Spinal cord (tissue), 10 donors: ENCODE measurements at places on chromosomes 7 and 10. TPM values are rescaled to one million over a fixed set of nuclear protein-coding genes. Genes with fewer than 3 reads are reported as not detected.

The LIPF gene
- total RNA-seq, result not detected

The MYO1G gene
- total RNA-seq, result 0.55 TPM

The TEX36 gene
- total RNA-seq, result 0.77 TPM

DNA sequence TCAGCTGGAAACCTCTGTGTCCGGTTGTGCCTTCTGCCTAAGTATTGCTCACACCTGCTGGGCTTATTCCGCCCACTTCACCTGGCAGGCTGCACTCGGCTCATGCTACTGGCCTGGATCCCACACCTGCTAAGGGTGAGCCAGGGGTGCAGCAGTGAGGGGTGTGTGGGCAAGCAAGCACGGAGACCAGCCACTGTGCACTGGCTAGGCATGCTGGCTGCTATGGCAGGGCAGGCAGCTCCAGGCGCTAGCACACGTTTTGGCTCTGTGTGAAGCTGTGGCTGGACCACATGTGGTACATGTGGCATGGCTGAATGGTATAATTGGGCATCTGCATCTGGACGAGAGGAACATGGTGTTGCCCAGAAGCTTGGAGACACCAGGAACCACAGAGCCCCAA lies 940.7 kb downstream of the NRG3 start:
- H3K27me3 ChIP-seq, result no peaks in the 10 kb centered on the region
- H3K36me3 ChIP-seq, result no peaks in the 10 kb centered on the region
- no peak overlapping the region for H3K4me3 ChIP-seq
- no peak for DNase-seq

GRCh38 chr7:126690848-126691751 lies 561.6 kb downstream of the GRM8 start:
- DNase-seq, result no peak
- no peaks in the 10 kb centered on the region for H3K4me1 ChIP-seq
- no peak overlapping the region for H3K27ac ChIP-seq
- no peak overlapping the region for H3K4me3 ChIP-seq
- H3K36me3 ChIP-seq, result peaks cover 4% of the 10 kb centered on the region

DNA sequence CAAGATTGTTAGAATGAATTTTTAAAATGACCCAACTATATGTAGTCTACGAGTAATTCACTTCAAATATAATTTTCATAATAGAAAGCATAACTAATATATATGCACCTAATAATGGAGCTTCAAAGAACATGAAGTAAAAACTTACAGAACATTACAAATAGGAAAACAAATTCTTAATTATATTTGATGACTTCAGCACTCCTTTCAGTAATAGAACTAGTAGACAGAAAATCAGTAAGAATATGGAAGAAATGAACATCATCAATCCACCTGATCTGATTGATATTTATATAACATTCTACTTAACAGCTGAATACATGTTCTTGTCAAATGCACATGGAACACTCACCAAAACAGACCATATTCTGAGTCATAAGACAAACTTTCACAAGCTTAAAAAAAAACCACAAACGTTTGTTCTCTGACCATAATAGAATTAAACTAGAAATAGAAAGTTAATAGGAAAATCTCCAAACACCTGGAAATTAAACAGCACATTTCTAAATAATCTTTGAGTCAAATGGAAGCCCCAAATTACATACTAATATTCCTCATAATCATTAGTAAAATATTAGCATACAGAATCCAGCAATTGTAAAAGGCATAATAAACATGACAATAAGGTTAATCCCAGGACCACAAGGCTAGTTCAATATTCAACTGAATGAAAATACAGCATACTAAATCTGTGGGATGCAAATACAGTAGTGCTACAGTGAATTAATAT lies 48.0 kb downstream of the BRAF start:
- no peak for DNase-seq
- H3K36me3 ChIP-seq, result no peaks in the 10 kb centered on the region
- no peak overlapping the region for H3K27ac ChIP-seq
- no peaks in the 10 kb centered on the region for H3K4me1 ChIP-seq
- H3K27me3 ChIP-seq, result no peaks in the 10 kb centered on the region

- no peaks in the 10 kb centered on the region for H3K36me3 ChIP-seq
- no peak overlapping the region for H3K27ac ChIP-seq
- no peaks in the 10 kb centered on the region for H3K4me1 ChIP-seq
- no peak for DNase-seq
These were observed 100.5 kb downstream of the ADRA2A start for GRCh38 chr10:111177379-111177778.

GRCh38 chr7:45146531-45147379 lies 10.8 kb upstream of the RAMP3 start:
- H3K36me3 ChIP-seq, result no peaks in the 10 kb centered on the region
- no peaks in the 10 kb centered on the region for H3K4me1 ChIP-seq
- DNase-seq, result no peak
- peaks cover 4% of the 10 kb centered on the region for H3K27me3 ChIP-seq
- H3K4me3 ChIP-seq, result no peak overlapping the region

DNA sequence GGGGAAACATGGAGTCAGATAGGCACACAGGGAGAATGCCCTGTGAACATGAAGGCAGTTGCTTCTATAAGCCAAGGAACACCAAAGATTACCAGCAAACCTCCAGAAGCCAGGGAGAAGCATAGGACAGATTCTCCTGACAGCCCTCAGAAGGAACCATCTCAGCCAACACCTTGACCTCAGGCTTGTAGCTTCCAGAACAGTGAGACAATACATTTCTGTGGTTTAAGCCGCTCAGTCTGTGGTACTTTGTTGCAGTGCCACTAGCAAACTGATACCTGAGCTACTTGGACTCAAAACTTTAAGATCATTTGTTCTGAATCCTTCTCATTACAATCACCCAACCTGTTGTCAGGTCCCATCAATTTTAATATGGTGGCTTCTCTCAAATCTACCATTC lies 31.2 kb downstream of the ABLIM1 start:
- no peak overlapping the region for H3K27ac ChIP-seq
- H3K27me3 ChIP-seq, result peaks cover 3% of the 10 kb centered on the region
- no peak overlapping the region for H3K4me3 ChIP-seq
- H3K36me3 ChIP-seq, result no peaks in the 10 kb centered on the region

- H3K27ac ChIP-seq, result no peak overlapping the region
- peaks cover 17% of the 10 kb centered on the region for H3K4me1 ChIP-seq
- no peaks in the 10 kb centered on the region for H3K27me3 ChIP-seq
- DNase-seq, result no peak
These were observed 115.2 kb downstream of the HIP1 start for GRCh38 chr7:75623390-75624133.

- peak overlapping the region; percentile 90 for H3K4me3 ChIP-seq
- peak overlapping the region; percentile 75 for H3K27ac ChIP-seq
- peaks cover 3% of the 10 kb centered on the region for H3K4me1 ChIP-seq
These were observed 718 bp upstream of the UMAD1 start for GRCh38 chr7:7639847-7640220.

- no peak for DNase-seq
- H3K4me3 ChIP-seq, result peak overlapping the region; percentile 88
- H3K36me3 ChIP-seq, result no peaks in the 10 kb centered on the region
- peaks cover 55% of the 10 kb centered on the region for H3K4me1 ChIP-seq
These were observed 584 bp upstream of the ZMIZ1 start for GRCh38 chr10:79068203-79068561.

- H3K4me1 ChIP-seq, result peaks cover 9% of the 10 kb centered on the region
- H3K27ac ChIP-seq, result no peak overlapping the region
- no peak overlapping the region for H3K4me3 ChIP-seq
- DNase-seq, result no peak
These were observed 26.4 kb upstream of the KCNMA1 start for GRCh38 chr10:77664008-77664407.

- H3K4me1 ChIP-seq, result no peaks in the 10 kb centered on the region
- H3K27ac ChIP-seq, result no peak overlapping the region
- H3K4me3 ChIP-seq, result no peak overlapping the region
- no peak for DNase-seq
- no peaks in the 10 kb centered on the region for H3K27me3 ChIP-seq
These were observed 52.7 kb downstream of the VWDE start for GRCh38 chr7:12350971-12351370.

- no peak overlapping the region for H3K4me3 ChIP-seq
- no peak overlapping the region for H3K27ac ChIP-seq
- H3K4me1 ChIP-seq, result no peaks in the 10 kb centered on the region
These were observed 75.0 kb downstream of the WDR37 start for GRCh38 chr10:1130995-1131790.

GRCh38 chr10:21519941-21520436 lies 5.5 kb downstream of the SKIDA1 start:
- no peak for DNase-seq
- peaks cover 7% of the 10 kb centered on the region for H3K4me1 ChIP-seq
- H3K4me3 ChIP-seq, result peak overlapping the region; percentile 78
- H3K36me3 ChIP-seq, result no peaks in the 10 kb centered on the region

DNA sequence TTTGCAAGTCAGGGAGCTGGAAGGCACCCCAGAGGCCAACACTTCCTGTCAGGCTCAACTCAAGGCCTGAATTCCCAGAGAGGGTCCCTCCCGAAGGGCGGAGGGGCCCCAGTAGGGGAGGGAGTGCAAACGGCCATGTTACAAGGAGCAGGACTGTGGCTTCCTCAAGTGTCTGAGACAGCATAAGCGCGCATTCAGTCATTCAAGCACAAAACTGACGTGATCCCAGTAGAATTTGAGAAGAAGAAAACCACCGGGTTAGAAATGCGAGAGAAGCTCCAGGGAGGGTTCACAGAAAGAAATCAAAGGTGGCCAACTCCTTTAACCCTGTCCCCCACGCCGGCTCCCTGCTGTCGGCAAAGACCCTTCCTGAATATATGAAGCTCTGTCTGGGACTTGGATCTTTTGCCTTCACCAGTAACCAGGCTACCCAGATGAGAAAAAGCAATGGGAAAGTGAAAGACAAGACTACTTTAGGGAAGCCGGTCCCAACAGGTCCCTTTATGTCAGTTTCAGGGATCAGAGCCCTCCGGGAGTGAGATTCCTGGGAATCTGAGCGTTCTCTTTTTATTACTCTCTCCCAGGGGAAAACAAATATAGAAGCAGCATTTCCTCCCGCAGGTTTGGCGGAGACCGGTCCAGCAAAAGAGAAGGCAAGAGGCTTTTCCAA lies 1.3 kb downstream of the AFAP1L2 start:
- peak overlapping the region; percentile 77 for H3K4me3 ChIP-seq
- H3K4me1 ChIP-seq, result peaks cover 37% of the 10 kb centered on the region
- peaks cover 2% of the 10 kb centered on the region for H3K36me3 ChIP-seq
- peaks cover 32% of the 10 kb centered on the region for H3K27me3 ChIP-seq

DNA sequence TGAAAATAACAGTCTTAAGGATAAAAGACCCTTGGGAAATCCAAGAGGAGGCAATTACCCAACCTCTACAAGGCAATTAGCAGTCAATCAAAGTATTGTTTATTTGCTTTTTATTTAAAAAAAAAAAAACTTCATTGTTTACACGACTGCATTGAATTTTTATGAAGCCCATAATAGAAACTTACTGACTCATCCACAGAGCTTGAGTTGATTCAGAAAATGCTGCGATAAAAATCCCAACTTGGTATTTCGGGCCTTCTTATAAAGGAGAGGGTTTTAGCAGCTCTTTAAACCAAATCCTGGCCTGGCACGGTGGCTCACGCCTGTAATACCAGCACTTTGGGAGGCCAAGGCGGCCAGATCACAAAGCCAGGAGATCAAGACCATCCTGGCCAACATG lies 69.2 kb upstream of the PALS2 start:
- peaks cover 2% of the 10 kb centered on the region for H3K27me3 ChIP-seq
- no peak overlapping the region for H3K4me3 ChIP-seq
- H3K36me3 ChIP-seq, result no peaks in the 10 kb centered on the region
- DNase-seq, result no peak
- H3K4me1 ChIP-seq, result peaks cover 10% of the 10 kb centered on the region
- no peak overlapping the region for H3K27ac ChIP-seq

GRCh38 chr7:70529914-70530585 lies 601.9 kb upstream of the GALNT17 start:
- H3K27me3 ChIP-seq, result no peaks in the 10 kb centered on the region
- H3K36me3 ChIP-seq, result no peaks in the 10 kb centered on the region
- H3K4me1 ChIP-seq, result peaks cover 19% of the 10 kb centered on the region
- no peak overlapping the region for H3K4me3 ChIP-seq

GRCh38 chr10:124474514-124475070 lies 13.0 kb downstream of the LHPP start:
- peaks cover 3% of the 10 kb centered on the region for H3K4me1 ChIP-seq
- no peak overlapping the region for H3K27ac ChIP-seq
- no peak for DNase-seq
- H3K27me3 ChIP-seq, result no peaks in the 10 kb centered on the region
- no peak overlapping the region for H3K4me3 ChIP-seq
- peaks cover 24% of the 10 kb centered on the region for H3K36me3 ChIP-seq

GRCh38 chr10:930625-931325 lies 730 bp downstream of the LARP4B start:
- peaks cover 9% of the 10 kb centered on the region for H3K4me1 ChIP-seq
- peak overlapping the region; percentile 71 for H3K27ac ChIP-seq
- H3K4me3 ChIP-seq, result peak overlapping the region; percentile 63
- DNase-seq, result no peak
- H3K36me3 ChIP-seq, result peaks cover 6% of the 10 kb centered on the region
- H3K27me3 ChIP-seq, result no peaks in the 10 kb centered on the region

DNA sequence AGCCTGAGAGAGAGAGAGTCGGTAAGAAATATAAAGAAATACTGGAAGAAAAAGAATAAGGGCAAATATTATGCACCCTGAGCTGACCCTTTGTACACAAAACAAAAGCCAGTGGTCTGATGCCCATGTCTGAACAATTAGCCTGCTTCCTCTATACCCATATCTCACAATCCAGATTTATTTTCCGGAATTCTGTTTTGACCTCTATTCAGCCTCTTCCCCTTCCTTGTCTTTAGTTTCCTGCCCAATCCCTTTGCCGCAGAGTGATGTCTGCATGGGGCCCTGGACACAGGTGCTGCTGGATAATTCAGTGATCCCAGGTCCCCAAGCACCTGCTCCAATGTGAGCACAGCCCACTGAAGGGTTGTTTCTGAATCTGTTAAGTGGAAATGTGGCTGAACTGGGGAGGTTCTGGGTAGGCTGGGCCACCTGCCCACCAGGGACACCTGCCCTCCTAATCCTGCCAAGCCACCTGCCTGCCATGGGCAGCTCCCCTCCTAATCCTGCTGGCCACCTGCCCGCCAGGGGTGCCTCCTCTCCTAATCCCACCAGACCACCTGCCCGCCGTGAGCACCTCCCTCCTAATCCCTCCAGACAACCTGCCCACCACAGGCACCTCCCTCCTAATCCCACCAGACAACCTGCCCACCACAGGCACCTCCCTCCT lies 23.0 kb downstream of the ADGRA1 start:
- H3K36me3 ChIP-seq, result peaks cover 57% of the 10 kb centered on the region
- H3K27me3 ChIP-seq, result no peaks in the 10 kb centered on the region
- H3K4me1 ChIP-seq, result no peaks in the 10 kb centered on the region
- no peak for DNase-seq

DNA sequence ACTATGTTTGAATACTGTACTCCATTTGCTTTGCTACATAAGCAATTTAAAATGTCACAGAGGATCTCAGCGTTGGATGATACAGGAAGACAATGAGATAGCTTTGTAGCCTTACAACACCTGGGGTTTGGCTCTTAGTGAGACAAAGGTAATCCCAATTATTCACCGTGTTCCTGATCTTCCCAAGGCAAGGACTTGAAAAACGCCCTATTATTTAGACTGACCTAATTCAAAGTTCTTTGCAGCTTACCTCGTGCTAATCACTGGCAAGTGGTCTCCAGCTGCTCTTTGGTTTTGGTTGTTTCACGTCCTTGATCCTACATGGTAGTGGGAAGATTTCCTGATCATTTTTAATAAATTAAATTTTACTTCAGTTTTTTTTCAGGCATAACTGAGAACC lies 23.0 kb upstream of the C7orf33 start:
- no peak overlapping the region for H3K4me3 ChIP-seq
- no peaks in the 10 kb centered on the region for H3K36me3 ChIP-seq
- no peaks in the 10 kb centered on the region for H3K27me3 ChIP-seq
- H3K27ac ChIP-seq, result no peak overlapping the region
